ENCODE measurements at places on chromosomes 3 and 15. TPM values are rescaled to one million over a fixed set of nuclear protein-coding genes. Genes with fewer than 3 reads are reported as not detected.
A peak's percentile ranks its signal among the peaks of the same experiment; 100 is the strongest.

AP2M1 gene
- 177 TPM for polyA plus RNA-seq

B3GNT5 gene
- polyA plus RNA-seq: 9.2 TPM

ZCWPW2 gene
- polyA plus RNA-seq: 1.7 TPM

SLC6A11 gene
- 0.10 TPM for polyA plus RNA-seq

RASL12 gene
- polyA plus RNA-seq: 12.7 TPM

SPATA12 gene
- polyA plus RNA-seq: 0.05 TPM

GOLGA8K gene
- polyA plus RNA-seq: 1.9 TPM

LYZL4 gene
- polyA plus RNA-seq: not detected

IQCF5 gene
- not detected for polyA plus RNA-seq

TLNRD1 gene
- polyA plus RNA-seq: 14.0 TPM

GOLGA8J gene
- 0.59 TPM for polyA plus RNA-seq

SMC4 gene
- polyA plus RNA-seq: 54.3 TPM

- peak; percentile 65 for DNase-seq
Observed at GRCh38 chr3:88203642-88204055, 53.9 kb downstream of the C3orf38 start.

DNA sequence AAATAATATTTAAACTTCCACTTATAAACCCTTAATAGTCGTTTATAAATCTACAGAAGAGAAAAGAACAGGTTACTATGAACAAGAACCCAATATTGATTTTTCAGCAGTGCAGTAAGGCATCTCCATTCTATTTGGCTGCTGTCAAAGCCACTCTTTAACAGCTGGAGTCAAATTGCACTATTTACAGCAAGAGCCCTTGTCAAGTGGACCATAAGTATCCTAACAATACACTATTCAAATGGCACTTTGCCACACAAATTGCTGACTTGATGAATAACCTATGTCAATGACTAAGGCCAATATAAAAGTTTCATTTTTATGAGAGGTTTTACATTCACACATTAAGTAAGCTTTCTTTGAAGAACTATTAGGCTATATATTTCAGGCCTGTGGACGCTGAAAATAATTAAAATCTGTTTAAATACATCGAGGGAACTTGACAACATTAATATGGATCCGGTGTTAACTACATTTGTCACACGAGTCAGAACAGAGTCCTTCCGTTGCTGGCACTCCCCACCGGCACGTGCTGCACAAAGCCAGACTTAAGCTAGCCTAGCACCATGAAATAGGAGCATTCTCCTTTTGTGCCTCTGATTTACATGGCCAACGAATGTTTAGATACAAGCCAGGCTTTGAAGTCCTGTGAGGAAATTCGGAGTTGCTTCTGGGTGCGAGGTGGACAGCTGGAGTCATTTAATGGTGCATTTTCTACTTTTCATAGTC lies 100.5 kb downstream of the WDR72 start:
- DNase-seq: no peak

DNA sequence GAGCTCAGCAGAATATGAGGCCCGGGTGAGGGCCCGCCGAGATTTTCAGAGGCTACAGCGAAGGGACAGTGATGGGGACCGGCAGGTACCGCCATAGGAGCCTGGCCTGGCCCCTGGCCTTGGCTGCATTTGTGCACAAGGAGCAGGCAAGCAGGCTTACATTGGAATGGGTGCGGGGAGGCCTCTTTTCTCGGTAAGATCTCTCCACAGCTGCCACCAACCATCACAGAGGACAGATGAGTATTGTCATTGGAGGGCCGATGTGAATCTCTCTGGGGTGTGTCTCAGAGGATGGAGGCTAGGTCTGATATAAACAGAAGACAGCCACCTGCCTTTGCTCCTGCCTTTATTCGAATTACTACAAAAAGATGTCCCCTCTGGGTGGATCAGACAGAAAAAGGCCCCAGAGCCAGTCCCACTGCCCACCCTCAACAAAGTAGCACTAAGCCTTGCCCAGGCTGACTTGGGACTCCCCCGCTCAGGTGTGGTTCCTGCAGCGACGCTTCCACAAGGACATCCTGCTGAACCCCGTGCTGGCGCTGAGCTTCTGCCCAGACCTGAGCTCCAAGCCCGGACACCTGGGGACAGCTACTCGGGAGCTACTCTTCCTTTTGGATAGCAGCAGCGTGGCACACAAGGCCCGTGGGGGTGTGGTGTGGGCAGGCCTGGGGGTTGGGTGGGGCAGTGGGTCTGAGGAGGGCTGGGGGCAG lies 5.4 kb downstream of the VWA5B2 start:
- DNase-seq: no peak

GRCh38 chr15:60347480-60348049 lies 50.2 kb downstream of the ANXA2 start:
- DNase-seq: no peak

DNA sequence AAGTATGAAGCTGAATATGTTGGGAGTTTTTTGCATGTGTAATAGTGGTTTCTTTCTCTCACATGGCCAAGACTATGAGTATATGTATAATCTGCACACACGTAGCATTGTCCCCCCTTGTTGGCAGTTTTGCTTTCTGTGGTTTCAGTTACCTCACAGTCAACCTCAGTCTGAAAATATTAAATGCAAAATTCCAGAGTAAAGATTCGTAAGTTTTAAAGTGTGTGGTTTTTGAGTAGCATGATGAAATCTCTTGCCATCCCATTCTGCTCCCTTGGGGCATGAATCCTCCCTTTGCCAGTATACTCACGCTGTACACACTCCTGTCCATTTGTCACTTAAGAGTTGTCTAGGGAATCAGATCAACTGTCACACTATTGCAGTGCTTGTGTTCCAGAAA lies 742.0 kb upstream of the CCDC54 start:
- DNase-seq: no peak

DNA sequence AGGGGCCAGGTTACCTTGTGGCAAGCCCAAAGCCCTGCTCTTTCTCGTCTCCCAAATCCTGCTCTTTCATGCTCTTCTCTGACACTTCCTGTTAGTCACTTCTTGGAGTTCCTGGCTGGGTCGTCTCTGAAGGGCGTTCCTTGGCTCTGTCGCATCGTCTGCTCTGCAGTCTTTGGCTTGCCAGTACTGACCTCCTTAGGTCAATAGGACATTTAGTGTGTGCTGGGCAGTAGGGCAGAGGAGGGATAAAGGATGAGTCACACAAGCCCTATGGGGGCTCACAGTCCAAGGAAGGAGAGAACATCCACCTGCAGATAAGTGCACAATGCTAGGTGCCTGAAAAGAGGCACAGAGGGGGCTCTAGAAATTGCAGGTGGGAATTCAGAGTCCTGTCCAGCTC lies 87.5 kb downstream of the FAM43A start:
- DNase-seq: no peak

DNA sequence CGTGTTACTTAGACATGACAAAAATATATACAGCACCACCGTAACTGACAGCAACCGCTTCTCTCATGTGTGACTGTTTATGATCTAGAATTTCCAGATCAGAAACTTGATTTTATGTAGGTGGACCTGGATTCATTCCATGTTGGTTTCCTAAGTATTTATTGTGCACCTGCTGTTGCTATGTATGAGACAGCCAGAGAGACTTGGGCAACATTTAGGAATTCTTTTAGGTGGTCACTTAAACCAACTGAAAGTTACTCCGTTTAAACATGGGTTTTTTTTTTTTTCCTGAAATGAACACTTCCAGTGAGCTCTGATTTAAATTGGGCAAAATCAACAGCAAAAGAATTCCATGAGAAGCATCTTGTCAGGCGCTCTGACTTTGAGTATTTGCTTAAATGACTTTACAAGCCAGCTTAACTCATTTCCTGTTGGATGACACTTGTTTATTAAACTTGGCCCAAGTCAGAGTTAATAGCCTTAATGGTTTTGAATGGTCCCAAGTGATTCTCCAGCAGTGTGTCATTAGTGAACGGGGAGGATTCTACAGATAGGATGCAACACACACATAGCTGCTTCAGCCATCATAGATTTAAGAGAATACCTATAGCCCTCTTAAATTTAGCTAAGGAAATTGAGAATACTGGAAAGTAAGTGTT lies 31.8 kb downstream of the MITF start:
- DNase-seq: no peak

DNA sequence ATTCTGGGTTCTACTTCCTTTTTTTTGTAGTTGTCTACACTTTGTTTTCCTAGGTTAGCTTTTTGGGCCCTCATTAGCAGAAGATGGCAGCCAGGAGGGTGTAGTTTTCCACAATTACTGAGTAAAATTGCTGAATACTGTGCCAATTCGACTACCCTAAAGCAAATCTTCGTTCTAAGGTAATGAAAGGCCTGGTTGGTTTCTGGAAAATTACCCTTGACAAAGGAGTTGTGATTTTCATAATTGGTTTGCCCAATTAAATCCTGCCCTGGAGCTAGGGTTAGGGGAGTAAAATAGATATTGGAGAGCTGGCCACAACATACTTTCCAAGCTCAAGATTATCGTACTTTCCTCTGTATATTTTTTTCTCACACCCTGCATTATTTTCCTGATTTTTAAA lies 293.0 kb downstream of the OXSM start:
- no peak for DNase-seq

- DNase-seq: peak; percentile 34
Observed at GRCh38 chr3:108489776-108490175, 20.6 kb downstream of the MYH15 start.

GRCh38 chr3:26118165-26118564 lies 328.3 kb downstream of the OXSM start:
- DNase-seq: no peak

DNA sequence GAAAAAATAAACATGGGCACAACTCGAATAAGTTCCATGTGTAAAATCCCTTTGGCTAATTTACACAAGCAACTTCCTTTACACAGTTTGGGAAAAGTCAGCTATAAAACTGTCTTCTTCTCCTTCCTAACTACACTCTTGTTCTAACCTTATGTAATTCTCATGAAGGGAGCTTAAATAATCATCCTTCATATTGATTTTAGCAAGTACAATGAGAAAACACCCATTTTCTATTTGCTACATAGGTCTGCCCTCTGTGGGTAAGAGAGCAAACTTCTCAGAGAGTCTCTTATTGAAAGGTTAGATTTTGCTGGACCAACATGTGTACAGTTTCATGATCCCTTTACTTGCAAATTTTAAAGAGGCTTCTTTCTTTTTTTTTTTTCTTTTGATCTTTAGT lies 398.5 kb downstream of the ROBO1 start:
- no peak for DNase-seq

DNA sequence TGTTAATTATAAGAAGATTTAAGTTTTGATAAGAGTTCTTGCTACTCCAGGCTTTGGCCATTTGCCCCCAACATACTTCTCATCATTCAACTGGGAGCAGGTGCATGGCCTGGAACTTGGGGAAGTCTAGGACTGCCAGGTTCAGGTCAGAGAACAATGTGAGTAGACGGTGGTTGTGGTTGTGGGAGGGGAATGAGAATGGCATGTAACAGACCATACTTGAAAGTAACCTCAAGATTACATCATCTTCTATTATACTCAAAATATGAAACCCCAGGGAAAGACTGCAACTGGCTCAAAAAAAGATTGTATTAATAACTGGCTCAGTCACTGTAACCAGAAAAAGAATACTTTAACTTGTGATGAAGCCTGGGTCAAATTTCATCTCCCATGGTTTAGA lies 364.9 kb upstream of the DPPA4 start:
- DNase-seq: no peak

DNA sequence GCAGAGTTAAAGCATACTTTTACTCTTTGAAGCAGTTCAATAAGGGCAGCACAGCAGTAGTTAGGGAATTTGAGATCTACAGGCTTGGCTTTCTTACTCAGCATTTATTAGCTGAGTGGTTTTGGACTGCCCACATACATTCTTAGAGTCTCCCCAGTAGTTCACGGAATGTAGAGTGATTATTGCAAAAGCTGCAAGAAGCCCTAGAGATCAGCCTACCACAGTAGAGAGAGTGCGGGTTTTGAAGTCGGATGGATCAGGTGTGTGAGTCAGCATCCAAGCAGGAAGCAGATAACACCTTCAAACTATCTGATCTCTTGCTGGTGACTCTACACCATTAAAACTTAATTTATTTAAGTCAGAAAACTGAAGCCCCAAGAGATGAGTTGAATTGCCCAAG lies 171.9 kb downstream of the SYNPR start:
- DNase-seq: no peak

DNA sequence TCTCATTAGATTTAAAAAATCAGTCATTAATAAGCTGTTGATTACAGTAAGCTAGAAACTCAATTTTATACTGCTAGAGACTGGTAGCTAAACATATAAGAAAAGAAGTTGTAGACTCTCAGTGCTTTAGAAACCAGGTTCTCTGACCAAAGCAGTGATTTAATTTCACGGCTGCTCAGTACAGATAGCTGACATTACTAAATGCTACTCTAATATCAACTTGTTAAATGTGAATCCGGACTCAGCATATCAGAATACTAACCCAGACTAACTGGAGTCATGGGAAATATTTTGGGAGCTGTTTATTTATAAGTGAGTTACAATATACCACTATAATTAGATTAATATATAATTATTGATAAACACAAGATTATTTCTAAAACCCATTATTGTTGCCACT lies 80.4 kb downstream of the NEDD4 start:
- DNase-seq: no peak

DNA sequence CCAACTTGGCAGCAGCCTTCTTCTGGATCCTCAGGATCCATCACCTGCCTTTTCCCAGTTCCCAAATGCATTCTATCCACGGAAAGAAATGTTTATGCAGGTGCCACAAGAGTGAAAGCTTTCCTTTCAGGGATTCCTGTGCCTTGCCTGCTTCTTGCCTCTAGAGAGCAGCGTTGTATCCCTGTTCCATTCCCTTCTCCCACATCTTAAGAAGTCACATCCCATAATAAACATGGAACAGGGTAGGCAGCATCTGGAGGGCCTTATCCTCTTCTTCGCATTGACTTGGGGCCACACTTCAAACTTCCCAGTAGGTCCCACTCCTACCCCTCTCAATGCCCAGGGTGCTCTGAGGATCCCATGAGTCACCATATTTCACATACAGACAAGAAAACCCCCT lies 72.7 kb upstream of the DCLK3 start:
- DNase-seq: no peak

- DNase-seq: no peak
Observed at GRCh38 chr15:63930034-63930433, 96.3 kb upstream of the HERC1 start.

DNA sequence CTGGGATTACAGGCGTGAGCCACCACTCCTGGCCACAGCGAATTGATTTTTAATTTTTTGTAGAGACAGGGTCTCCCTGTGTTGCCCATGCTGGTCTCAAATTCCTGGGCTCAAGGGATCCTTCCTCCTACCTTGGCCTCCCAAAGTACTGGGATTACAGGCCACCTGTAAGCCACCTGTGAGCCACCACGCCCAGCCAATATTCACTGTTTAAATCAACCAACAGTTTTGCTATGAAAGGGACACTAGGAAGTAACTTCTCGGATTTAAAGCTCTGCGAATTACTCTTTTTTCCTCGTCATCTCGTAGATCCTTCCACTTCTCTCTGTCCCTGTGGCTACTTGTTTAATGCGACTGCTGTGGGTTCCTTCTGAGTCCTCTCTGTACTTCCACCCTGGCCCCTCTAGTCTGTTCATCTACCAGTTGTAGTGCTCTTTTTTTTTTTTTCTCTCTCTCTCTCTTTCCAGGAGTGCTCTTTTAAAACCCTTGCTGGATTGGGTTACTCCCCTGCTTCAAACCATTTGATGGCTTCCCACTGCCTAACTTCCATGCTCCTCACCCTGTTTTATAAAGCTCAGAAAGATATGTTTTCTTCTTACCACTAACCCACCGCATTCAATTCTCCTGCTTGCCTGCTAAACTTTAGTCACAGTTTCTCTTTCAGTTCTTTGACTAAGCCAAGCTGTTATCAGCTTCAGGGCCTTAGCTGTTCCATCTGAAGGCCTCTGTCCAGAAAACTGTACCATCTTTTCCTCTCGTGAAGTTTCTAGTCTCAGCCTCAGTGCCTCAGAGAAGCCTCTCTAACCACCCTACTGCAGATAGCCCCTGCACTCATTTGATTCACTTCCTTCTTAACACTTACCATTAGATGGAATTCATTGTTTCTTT lies 12.4 kb downstream of the RTF1 start:
- no peak for DNase-seq

Data from forelimb muscle (tissue), 1 donor.